ENCODE measurements at places on chromosomes 16 and 17.

- DNase-seq: no peak
Observed at GRCh38 chr17:56545930-56546329, 47.6 kb upstream of the NOG start.

DNA sequence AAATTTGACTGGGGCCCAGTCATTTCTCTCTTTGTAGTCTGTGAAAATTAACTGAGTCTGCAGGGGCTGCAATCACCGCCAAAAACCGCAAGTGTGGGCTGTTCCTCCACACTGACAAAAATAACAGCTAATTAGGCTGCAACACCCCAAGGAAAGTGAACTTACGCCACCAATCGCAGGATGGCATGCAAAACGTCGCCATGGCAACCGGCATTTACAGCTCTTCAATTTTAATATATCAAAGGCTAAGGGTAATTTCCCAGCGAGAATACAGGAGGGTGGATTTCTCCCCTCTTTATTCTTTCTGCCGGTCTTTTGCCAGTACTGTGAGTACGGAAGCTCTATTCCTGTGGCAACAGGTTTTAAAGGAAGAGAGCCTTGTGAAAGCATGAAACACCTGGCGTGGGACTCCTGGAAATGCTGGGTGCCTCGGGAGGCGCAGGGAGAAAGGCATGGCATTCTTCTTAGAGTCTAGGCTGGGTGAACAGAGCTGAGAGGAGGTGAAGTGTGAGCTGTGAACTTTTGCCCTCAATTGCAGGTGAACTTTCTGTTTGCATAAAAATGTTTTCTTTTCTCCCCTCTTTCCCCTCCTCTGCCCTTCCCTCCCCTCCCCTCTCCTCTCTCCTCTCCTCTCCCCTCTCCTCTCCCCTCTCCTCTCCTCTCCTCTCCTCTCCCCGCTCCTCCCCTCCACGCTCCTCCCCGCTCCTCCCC, 399.7 kb downstream of the XYLT1 start:
- DNase-seq: no peak

- DNase-seq: no peak
Observed at GRCh38 chr17:9976283-9977179, 71.5 kb upstream of the RCVRN start.

- no peak for DNase-seq
Observed at GRCh38 chr16:21242756-21243155, 9.3 kb downstream of the ANKS4B start.

- DNase-seq: peak; percentile 95
Observed at GRCh38 chr17:57988301-57989250, 522 bp upstream of the VEZF1 start.

- no peak for DNase-seq
Observed at GRCh38 chr16:65106757-65107156, 15.1 kb downstream of the CDH11 start.

- no peak for DNase-seq
Observed at GRCh38 chr17:51270636-51271035, 10.3 kb downstream of the UTP18 start.

GRCh38 chr16:66159987-66160386, 206.5 kb upstream of the CDH5 start:
- no peak for DNase-seq

GRCh38 chr16:534135-534534, 6.6 kb downstream of the CAPN15 start:
- no peak for DNase-seq

DNA sequence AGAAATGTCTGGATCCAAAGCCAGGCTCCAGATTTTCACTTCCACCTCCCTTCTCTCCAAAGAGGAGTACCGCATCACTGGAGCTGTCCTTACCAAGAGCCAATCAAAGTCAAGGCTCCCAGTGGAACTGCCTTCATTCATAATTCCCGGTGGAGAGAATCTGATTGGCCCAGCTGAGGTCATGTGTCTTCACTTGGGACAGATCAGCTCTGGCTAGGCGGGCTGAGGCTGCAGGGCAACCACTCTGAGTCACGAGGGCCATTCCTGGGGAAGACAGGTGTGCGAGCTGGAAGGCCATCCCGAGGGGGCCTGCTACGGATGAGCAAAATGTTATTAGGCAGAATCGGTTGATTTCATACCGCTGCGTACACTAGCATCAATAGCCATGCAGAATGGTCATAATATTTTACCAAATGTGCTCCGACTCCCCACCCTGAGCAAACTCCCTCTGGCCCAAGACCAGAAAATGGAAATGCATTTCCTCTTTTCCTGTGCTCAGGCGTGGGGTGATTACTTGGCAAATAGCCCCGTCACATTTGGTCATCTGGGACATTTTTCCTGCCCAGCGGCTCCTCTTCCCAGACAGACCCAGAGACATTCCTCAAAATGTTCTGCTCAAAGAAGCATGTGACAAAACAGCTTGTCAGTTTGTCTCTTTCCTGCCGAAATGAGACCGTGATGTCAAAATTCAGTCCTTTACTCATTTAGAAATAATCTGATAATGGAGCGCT, 111.1 kb downstream of the AIPL1 start:
- DNase-seq: no peak

DNA sequence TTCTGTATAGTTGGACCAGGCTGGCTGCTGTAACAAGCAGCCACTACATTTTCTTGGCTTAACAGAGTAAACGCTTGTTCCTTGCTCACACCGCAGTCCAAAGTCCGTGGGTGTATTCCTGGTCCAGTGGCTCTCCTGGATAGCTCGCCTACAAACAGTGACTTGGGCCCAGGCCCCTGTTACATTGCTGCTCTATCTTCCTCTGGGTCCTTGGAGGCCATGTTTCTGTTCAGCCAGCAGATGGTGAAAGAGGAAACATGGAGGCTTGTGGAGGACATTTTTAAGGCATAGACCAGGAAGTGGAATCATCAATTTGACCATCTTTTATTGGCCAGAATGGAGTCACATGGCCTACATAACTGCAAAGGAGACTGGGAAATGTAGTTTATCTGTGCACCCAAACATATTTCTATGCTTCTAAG, 55.1 kb downstream of the ATP2C2 start:
- DNase-seq: no peak

DNA sequence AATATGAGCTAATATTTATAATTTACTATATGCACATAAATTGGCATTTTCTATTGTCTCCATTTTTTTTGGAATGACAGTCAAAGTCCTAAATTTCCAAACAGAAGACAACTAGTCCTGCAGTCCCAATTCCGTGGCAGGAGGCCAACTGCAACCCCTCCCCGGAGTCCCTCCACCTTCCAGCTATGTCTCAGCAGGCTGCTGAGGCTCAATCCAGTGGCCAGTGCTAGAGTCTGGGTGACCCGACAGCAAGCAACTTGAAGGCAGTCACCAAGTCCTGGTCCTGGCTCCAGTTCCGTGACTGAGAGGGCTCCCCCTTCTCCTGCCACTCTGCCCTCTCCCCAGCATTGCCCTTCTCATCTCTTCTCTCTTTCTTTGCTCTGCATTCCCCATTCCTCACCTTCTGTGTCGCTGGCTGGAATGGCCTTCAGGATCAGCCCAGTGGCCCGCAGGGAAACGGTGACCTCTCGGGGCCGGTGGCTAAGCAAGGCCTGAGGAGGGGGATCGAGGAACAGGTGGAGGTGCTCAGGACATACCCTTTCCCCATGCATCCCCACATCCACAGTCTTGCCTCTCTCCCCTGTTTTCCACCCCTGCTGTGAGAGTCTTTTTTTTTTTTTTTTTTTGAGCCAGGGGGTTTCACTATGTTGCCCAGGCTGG, 22.4 kb upstream of the MFSD6L start:
- DNase-seq: no peak

DNA sequence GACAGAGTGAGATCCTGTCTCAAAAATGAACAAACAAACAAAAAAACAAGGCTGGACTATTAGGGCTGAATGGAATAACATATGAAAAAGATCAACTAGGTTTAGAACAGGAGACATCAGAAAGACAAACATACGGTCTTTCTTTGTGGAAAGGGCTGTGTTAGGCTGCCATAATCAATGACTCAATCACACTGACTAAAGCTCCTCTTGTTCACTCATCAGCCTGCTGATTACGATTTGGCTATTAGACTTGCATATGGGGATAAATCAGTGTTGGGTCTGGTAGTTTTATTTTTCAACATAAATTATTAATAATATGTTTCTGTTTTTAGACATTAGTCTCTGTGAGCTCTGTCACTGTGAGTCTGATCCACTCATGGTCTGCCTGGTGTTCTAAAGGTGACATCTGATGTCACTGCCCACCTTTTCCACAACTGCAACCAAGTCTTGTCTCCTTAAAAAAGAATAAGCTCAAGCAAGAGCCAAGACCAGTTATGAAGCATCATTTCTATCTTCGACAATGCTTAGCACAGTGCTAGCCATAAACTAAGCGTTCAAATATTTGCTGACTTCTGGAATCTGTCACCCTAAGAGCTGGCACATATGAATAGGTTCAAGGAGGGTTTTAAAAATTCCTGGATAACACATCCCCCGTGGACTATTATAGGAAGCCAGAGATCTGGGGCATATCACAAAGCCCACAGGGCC, 10.2 kb downstream of the CFAP20 start:
- DNase-seq: no peak

DNA sequence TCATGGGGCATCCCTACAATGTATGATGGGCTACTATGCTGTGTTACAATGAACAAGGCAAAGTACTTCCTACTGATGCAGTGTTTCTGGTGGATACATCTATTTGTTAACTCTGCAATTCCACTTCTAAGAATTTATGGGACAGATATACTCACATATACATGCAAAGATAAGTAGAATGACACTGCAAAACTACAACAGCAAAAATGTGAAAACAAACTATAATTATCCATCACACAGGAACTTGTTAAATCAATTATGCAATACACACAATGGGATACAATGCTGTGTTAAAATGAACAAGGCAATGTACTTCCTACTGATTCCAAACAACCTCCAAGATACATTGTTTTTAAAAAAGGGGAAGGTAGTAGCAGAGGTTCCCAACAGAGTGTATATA, 3.2 kb downstream of the DDX52 start:
- no peak for DNase-seq

DNA sequence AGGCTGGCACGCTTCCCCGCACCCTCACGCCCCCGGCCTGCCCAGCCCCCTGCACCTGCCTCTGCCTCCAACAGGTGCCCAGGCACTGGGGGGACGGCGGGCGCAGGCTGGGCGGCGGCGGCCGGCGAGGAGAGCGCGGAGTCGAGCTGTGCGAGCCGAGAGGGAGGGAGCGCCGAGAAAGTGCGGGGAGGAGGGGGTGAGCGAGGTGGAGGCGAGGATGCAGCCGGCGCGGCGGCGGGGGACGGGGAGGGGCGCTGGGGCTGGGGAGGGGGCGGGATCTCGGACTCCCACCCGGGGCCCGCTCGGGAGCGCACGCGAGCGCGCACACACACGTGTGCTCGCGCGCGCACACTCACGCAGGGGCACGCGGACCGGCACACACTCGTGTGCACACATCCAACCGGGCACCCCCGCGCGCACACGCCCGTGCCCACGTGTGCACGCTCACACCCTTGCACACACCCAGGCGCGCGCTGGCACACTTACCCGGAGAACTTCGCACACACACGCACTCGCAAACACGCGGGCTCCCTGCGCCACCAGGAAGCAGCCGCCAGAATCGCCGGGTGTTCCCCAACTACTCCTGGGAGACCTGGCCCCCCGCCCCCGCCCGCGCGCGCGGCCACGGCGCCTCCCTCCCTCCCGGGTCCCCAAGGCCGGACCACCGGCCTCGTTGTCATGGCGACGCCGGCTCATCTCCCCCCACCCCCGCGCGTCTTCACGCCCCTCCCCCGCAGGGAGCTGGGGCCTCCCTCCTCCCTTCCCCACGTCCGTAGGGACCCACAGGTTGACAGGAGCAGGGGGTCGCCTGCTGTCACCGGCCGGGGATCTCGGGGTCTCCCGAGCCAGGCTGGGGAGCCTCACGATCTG, at the start of gene DOC2A:
Gene DOC2A, minus strand, starts transcription at position 184 of the 870 bp plus-strand sequence. CDS start 805 bp downstream, outside the sequence.
- no peak for DNase-seq

- DNase-seq: no peak
Observed at GRCh38 chr17:4045487-4045886, 81.2 kb upstream of the ATP2A3 start.

- DNase-seq: no peak
Observed at GRCh38 chr17:72531729-72532128, 410.9 kb downstream of the SOX9 start.

DNA sequence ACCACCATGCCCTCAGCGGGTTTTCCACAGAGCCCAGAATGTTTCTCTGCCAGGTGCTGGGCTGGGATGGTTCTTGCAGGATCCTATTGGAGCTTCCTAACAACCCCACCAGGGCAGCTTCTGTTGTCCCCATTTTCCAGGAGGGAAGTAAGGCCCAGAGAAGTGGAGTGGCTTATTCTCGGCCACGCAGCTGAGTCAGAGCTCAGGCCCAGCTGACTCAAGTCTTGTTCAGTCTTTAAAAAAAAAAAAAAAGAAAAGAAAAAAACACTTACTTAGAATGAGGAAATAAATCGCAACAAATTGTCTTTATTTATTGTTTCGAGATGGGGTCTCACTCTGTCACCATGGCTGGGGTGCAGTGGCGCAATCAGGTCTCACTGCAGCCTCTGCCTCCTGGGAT, 413.0 kb downstream of the CPPED1 start:
- DNase-seq: no peak

- no peak for DNase-seq
Observed at GRCh38 chr17:4119299-4119698, 23.5 kb downstream of the ZZEF1 start.

- DNase-seq: no peak
Observed at GRCh38 chr16:76899767-76900166, 291.2 kb upstream of the MON1B start.

GRCh38 chr17:50181144-50181543, 15.3 kb downstream of the SGCA start:
- DNase-seq: no peak

DNA sequence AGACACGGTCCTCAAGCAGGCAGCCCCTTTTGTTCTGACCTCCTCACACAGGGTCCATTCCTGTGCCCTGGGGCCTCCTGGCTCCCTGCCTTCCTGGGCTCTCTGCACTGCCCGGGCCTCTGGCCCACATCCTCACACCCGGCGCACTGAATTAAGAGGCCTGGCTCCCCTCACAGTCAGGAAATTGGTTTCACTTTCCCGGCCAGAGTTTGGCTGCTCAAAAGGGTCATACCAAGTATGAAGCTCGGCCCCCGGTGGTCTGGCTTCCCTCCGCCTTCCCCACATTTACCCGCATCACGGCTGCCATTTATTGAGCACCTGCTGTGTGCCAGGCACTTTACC, 220.0 kb downstream of the NTN1 start:
- DNase-seq: no peak

GRCh38 chr17:15388356-15389041, 47.1 kb upstream of the TEKT3 start:
- no peak for DNase-seq

- no peak for DNase-seq
Observed at GRCh38 chr17:9648521-9649110, 3.3 kb downstream of the USP43 start.
